Chondrocyte (in vitro differentiated cells): ENCODE measurements at places on chromosomes 5 and 9. TPM values are rescaled to one million over a fixed set of nuclear protein-coding genes. Genes with fewer than 3 reads are reported as not detected.

- H3K27me3 ChIP-seq = no peaks in the 10 kb centered on the region
- no peak overlapping the region for H3K27ac ChIP-seq
- H3K36me3 ChIP-seq = no peaks in the 10 kb centered on the region
- no peak for DNase-seq
Measured at GRCh38 chr5:74243634-74244033, 396.9 kb downstream of the ENC1 start.

Gene SPINK7
- not detected in 3 replicates for total RNA-seq

Gene GNPDA1
- 31.2 to 41.8 TPM (median 34.5 TPM) in 3 replicates for total RNA-seq

Gene ARRDC3
- 23.4 to 29.1 TPM (median 27.6 TPM) in 3 replicates for total RNA-seq
